ENCODE measurements at places on chromosomes 3 and 15.

- no peak for DNase-seq
Observed at GRCh38 chr3:28295898-28296490, 52.5 kb upstream of the ZCWPW2 start.

- DNase-seq, result no peak
Observed at GRCh38 chr3:49699281-49699979, 10.1 kb downstream of the RNF123 start.

GRCh38 chr15:47932951-47933641 lies 187.7 kb upstream of the SLC24A5 start:
- no peak for DNase-seq

DNA sequence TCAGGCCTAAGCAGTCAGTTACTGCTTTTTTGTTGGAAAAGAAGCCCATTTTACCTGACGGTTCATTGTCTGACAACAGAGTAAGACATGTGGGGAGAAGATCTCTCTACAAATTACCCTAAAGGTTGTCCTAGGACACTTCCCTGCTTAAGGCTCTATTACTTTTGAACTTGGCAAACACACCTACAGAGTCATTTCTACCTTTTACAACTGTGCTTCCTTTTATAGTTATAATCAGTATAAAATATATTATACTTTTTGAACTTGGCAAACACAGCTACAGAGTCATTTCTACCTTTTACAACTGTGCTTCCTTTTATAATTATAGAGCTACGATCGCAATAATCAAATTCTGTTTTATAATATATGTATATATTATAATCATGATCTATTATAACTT lies 215.0 kb downstream of the TPRG1 start:
- DNase-seq, result no peak

DNA sequence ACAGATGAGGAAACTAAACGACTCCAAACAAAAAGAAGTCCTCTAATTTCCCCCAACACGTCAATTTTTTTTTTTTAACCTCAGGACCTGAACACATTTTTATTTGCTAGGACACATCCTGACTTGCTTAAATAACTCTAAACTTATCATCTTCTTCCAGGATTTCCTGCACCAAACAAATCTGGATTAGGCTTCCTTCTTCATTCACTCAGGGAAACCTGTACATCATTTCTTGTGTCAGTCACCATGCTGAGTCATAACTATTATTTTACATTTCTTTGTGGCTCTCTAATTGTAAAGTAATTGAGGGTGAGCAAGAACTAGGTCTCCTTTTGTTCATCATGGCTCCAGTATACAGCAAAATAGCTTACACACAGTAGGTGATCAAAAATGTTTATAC lies 433.4 kb upstream of the GBE1 start:
- no peak for DNase-seq

DNA sequence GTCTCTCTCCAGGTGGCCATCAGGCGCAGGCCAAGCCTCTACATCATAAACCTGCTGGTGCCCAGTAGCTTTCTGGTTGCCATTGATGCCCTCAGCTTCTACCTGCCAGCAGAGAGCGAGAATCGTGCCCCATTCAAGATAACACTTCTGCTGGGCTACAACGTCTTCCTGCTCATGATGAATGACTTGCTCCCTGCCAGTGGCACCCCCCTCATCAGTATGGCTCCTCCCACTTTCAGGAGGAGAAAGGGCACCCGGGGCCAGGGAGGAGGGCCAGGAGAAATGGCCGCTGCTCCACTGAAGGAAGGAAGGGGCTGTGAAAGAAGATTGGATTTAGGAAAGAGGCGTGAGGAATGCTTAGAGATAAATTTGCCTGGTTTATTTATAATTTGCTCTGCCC lies 6.6 kb downstream of the HTR3C start:
- no peak for DNase-seq

DNA sequence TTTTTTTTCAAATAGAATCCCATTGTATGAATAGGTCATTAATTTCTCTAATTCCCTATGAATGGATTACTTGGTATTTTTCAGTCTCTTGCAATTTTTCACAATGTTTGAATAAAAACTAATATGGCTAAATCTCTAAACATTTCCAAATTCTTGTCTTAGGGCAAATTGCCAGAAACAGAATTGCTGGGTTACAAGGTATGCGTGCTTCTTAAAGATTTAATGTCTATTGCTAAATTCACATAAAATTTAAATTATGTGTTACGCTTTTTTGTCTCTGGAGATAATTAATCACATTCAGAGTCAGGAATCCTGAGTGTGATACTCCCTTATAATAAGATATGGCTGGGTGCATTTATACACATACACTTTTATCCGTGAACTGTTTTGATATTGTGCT lies 264.5 kb upstream of the TBL1XR1 start:
- DNase-seq, result no peak

DNA sequence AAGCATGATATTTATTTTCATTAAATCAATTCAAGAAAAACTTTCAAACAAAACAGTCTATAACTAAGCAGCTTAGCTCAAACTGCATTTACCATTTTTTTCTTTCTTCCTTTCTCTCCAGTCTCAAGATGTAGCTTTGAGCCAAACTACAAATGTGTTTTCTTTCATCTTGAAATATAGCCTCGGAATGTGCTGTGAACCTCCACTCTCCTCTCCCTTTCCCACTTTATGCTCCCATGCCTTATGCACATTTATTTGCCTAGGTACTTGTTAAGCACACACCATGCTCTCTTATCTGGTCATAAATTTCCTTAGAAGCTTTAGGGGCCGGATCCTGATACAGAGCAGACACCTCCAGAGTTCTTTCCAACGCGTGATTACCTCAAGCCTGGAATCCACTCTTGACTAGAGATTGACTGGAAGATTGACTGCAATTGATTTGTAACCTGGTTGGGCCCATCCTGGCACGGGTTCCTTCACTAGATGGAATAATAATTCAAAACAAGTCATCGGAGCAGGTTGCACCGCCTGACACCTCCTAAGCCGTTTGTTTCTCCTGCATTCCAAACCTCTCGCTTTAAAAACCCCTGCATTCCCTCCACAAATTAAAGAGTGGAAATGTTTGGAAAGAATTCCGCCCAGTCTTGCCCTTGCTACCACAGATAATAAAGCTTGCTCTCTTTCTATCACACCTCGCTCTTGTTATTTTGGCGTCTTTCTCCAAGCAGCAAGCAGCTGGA lies 344.7 kb downstream of the CHL1 start:
- no peak for DNase-seq

DNA sequence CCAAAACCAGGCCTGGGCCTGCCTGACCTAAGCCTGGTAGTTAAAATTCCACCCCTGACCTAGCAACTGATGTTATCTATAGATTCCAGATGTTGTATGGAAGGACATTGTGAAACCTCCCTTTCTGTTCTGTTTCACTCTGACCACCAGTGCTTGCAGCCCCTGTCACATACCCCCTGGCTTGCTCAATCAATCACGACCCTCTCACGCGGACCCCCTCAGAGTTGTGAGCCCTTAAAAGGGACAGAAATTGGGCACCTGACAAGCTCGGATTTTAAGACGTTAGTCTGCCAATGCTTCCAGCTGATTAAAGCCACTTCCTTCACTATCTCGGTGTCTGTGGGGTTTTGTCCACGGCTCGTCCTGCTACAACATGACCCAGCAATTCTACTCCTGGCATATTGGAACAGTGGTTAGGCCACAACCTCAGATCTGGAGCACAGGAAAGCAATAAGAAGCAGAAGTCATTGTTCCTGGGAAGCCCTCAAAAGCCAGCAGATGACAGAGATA lies 36.7 kb upstream of the LHFPL4 start:
- no peak for DNase-seq

DNA sequence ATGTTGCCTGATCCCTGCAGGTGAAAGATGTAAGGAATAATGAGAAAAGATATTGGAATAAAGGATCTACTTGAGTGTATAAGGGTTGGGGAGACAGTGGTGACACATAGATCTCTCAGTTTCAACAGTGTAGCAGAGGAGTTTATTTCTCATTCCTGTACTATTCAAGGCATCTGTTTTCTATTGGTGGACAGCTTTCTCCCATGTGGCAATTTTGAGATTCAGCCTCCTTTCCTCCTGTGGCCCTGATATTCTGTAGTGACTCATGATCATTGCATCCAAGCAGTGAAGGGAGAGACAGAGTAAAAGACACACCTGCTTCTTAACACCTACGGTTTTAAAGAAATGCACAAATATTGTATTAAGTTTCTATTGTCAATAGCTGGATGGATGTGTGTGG lies 327.6 kb downstream of the GRM7 start:
- no peak for DNase-seq

- DNase-seq, result no peak
Observed at GRCh38 chr3:187694801-187695200, 7.6 kb downstream of the RTP2 start.

DNA sequence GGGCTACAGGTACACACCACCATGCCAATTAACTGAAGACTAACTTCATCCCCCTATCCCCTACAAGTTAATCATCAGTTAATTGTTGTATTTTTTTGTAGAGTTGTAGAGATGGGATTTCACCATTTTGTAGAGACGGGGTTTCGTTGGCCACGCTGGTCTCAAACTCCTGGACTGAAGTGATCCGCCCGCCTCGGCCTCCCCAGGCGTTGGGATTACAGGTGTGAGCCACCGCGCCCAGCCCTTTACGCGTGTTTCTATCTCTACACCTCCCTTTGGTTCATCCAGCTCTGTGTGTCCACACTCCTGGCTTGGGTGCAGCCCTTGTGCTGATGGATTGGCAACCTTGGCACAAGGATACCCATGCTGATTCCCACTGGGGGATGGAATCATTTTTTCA lies 258.8 kb downstream of the FAM43A start:
- no peak for DNase-seq

GRCh38 chr3:172604895-172605646 lies 81.8 kb upstream of the TNFSF10 start:
- DNase-seq, result no peak

DNA sequence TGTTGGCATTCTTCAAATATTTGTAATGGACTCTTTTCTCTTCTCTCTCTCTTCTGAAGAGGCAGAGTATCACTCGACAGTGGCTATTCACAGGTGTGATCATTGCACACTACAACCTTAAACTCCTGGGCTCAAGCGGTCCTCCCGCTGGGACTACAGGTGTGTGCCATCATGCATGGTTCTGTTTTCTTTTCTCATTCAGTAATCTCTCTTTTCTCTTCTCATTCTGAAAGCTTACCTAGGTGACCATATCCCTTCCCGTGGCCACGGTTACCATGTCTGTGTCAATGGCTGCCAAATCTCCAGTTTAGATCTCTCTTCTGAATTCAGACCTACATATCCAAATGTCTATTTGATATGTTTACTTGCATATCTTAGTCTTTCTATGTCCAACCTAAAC lies 96.3 kb downstream of the SOX2 start:
- DNase-seq, result no peak

DNA sequence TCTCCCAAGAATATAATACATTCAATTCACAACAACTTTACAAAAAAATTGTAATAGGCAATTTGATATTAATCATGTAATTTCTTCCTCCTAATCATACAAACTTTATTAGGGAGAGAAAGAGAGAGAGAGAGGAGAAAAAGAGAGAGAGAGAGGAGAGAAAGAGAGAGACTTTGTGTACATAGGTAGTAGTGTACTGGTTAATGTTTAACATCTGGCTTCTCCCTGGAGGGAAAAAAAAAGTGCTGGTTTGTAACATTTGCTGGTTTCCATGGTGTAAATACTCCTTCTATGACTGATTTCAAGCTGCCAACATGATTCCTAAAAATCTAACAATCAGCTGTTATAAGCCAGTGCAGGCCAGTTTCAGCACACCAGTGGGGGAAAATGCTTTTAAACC lies 98.0 kb upstream of the ARHGEF26 start:
- no peak for DNase-seq

- DNase-seq, result no peak
Observed at GRCh38 chr3:139935016-139935865, at the start of gene CLSTN2. CLSTN2 (plus strand) TSS chr3:139935185.

- no peak for DNase-seq
Observed at GRCh38 chr3:11283139-11283475, 10.9 kb downstream of the ATG7 start.

DNA sequence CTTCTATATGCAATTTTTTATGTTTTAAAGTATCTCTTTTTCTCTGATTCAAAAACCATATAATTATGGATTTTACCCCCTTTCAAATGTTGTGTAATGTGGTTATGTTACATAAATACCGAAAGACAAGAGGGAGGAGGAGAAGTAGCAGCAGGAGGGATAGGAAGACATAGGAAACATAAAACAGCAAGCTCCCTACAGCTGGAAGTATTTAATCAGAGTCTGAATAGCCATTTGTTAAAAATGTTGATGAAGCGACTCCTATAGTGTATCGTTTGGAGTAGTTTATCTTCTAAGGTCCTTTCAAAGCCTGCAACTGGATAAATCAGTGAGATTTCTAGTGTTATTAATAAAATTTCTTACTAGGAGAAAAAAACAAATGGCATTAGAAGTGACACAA lies 598.1 kb upstream of the GOLIM4 start:
- DNase-seq, result no peak

DNA sequence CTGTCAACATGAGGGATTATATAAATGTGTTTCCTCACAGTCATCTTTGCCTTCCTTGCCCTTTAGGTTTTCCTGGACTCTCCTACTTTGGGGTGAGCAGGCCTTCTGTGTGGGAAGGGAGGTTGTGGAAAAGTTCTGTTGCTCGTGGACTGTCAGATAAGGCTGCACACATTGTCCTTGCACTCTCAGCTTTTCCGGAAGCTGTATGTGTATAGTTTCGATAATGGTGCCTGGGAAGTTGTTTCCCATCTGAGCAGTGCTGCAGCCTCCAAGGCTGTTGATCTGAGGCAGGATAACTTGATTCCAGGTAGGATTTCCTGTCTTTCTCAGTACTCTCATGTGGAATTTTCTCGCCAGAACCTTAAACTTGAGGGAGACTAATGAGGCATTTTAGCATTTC lies 297.8 kb upstream of the AZI2 start:
- DNase-seq, result no peak

GRCh38 chr3:155488671-155489070 lies 195.2 kb upstream of the STRIT1 start:
- no peak for DNase-seq

All from CD4-positive, alpha-beta T cell treated with Interleukin-17A for 1 hour (primary cell).